Cortex of kidney (tissue), 1 donor: ENCODE measurements at places on chromosomes 7 and 10.

GRCh38 chr10:133225707-133226191 is 4.3 kb upstream of the UTF1 start:
- no peak for DNase-seq

DNA sequence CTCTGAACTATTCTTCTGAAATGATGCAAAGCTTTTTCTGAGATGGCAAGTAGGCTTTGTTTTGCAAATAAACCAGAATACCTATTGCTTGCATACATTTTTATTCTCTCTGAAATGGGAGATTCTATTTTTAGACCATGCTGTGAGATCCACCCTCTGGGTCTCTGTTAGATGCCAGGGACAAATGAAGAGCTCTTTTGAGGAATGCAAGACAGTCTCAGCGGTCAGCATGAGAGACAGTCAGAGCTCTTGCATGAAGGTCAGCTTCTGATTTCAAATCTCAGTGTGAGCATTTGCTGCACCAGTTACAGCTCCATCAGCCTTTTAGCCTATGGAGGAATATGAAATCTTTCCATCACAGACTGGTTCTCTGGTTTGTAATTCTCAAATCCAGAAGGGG is 429.9 kb upstream of the KLF6 start:
- no peak for DNase-seq

- no peak for DNase-seq
Observed at GRCh38 chr7:146636581-146636980, 520.0 kb downstream of the CNTNAP2 start.

- no peak for DNase-seq
Observed at GRCh38 chr7:80420876-80421275, 91.0 kb downstream of the GNAT3 start.

DNA sequence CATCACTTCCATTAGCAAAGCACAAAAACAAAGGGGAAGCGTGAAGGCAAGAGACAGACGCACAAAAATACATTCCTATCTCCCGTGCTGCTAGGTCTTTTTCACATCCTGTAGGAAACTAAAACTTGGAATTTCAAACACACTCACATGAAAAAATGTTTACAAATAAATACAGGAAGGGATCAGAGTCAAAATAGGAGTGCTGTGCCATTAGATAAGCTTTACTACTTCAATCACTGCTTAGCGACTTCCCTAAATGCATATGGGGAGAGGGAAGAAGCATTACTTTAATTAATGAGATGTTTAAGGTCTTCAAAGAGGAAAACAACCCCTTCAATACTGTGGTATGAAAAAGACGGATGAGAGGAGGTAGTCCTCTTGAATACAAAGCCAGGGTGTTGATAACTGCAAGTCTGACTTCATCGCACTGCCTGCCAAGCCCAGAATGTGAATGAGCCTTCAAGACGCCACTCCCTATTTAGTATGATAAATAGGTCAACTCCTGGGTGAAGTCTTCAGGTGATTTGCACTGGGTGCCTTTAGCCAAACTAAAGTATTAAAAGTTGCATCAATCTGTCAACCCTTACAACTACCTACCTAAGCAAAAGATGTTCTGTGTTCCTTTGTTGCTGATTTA is 13.9 kb downstream of the PARD3 start:
- DNase-seq = no peak

DNA sequence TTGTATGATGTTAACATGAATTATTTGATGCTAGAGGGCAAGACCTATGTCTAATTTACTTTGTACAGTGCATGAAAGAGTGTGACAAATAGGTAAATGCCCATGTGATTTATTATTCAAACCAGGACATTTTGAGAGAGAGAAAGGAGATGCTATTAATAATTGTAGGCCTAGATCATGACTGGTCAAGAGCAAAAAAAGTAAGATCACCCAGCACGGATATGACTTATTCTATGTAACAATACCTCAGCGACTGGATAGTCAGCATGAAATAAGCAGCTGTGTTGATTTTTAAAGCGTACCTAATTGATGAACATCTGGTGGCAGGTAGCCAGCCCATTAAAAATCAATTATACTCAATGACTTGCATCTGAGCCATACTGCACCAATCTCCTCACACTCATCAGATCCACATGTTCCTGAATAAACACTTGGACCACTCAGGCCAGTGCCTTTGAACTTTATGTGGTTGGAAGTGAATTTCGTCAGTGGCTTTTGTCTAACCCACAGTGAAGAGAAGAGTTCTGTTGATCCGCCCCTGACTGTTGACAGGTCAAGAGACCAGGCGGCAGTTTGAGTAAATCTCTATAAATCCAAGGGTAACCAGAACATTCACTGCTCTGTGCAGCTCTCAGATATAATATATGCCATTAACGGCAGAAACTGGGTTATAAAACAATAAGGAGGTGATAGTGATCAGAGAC is 435.3 kb downstream of the MDFIC start:
- DNase-seq = no peak

DNA sequence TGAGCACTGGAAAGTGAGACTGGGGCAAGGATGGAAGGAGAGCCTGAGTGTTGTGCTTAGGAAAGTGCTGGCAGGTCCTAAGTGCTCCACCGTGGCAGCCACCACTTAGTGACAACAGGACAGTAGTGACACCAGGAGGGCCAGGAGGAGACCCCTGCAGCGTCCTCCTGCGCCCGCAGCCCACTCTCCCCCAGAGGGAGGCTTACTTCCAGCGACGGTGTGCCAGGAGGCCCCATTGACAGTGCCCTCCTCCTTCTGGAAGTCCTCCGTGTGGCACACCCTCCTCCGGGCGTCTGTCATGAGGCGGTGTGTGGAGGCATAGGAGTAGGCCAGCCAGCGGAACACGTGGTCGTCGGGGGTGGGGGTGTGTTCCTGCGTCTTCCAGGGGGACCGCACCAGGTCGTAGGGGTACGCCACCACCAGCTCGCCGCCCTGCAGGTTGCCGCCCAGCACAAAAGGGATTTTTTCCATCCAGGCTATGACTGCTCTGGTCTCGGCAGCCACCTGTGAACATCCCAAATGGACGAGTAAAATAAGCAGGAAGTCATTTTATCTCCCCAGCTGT is 95.6 kb downstream of the GPR26 start:
- no peak for DNase-seq

DNA sequence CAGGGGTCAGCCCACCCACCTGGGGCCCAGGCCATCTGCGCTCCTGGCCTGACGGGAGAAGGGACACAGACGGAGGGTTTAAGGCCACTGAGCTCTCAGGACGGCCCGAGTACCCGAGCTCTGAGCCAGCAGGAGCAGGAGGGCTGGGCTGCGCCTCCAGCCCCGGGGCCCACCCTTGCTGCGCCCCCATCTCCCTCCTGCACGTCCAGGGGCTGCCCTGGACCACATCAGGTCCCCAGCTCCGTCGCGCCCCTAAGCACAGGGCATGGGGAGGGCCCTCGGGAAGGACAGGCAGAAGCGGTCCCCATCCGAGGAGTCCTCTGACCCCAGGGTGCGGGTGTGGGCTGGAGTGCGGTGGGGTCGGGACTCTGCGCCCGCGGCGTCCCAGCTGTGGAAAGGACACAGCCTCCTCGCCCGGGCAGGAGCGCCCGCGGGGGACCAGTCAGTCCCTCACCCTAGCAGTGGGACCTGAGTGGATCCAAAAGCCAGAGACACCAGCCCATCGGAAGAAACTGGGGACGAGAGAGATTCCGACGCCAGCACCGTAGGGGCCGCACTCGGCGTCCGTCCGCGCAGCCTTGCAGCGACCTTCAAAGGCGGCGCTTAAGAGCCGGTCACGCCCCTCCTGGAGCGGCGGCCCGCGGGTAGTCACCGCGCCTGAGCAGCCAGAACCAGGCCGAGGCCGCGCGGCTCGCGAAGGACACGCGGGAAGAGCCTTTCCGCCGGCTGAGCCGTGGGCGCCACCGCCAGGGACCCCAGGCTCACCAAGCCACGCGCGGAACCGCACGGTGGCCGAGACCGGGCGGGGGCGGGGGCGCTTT is 15.9 kb downstream of the CAMK2B start:
- DNase-seq = no peak

GRCh38 chr10:50993771-50994251 is 80.5 kb upstream of the PRKG1 start:
- DNase-seq = no peak

DNA sequence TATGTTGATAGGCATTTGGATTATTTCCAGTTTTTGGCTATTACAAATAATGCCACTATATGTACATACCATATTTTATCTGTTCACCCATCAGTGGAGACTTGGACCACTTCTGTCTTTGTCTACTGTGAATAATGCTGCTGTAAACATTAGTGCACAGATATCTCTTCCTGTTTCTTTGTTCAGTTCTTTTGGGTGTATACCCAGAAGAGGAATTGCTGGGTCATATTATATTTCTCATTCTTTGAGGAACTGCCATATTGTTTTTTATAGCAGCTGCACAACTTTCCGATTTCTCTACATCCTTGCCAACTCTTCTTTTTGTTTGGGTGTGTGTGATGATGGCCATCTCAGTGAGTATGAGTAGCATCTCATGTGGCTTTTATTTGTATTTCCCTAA is 218.0 kb downstream of the LRMDA start:
- no peak for DNase-seq

DNA sequence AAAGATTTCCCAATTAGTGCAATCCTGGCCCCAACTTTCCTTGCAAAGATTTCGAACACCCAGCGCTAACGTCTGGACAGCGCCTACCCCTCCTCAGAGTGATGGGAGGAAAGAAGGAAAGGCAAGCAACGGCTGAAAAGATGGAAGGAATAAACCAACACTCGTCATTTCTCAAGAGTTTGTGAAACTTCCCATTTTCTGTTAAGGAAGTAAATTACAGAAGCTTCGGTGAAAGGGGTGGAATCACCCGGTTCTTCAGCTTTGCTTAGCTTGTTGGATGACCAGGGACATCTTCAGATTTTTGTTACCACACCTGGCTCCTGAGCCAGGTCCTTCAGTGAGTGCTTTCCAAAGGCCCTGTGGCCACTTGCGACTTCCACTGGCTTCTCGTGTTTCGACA is 313.1 kb downstream of the SKIDA1 start:
- no peak for DNase-seq

GRCh38 chr10:86586516-86586915 is 64.9 kb upstream of the WAPL start:
- DNase-seq = no peak

DNA sequence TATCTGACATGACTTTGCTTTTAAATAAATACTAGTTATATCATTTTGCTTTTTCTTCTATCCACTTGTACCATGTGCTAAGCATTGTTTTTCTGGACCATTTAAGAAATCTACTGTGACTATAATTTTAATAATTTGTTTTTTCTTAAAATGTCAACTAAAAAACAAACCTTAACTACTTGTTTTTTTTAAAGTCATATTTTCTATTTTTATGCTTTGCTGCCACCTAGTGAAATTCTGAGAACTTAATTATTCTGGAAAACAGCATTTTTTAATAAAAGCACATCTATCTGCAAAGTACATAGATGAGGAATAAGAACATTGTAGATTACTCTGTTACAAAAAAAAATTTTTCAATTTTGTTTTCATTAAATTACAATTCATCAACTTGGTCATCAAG is 47.4 kb downstream of the ORC5 start:
- DNase-seq = no peak

GRCh38 chr7:155398944-155399343 is 59.0 kb upstream of the EN2 start:
- DNase-seq = no peak

GRCh38 chr10:116059320-116059719 is 213.7 kb downstream of the GFRA1 start:
- no peak for DNase-seq

- no peak for DNase-seq
Observed at GRCh38 chr7:12729112-12729511, 41.7 kb downstream of the ARL4A start.

- no peak for DNase-seq
Observed at GRCh38 chr7:93382362-93382761, 150.2 kb downstream of the VPS50 start.

DNA sequence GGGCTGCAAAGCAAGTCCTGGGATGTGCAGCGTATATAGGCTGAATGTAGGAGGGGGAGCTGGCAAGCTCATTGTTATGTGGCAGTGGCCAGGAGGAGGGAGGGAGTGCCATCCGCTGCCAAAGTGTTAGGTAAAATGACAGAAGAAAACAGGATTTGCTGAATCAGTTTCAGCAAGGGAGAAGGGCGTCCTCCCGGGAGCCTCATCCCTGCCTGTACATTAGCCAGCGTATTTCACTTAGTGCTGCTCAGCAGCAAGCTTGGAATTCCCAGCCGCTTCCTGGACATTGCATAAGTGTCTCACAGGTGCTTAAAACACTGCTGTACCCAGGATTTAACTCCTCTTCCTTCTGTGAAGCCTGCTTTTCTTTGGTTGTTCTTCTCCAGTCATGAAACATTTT is 2.5 kb downstream of the NIPSNAP2 start:
- DNase-seq = no peak

DNA sequence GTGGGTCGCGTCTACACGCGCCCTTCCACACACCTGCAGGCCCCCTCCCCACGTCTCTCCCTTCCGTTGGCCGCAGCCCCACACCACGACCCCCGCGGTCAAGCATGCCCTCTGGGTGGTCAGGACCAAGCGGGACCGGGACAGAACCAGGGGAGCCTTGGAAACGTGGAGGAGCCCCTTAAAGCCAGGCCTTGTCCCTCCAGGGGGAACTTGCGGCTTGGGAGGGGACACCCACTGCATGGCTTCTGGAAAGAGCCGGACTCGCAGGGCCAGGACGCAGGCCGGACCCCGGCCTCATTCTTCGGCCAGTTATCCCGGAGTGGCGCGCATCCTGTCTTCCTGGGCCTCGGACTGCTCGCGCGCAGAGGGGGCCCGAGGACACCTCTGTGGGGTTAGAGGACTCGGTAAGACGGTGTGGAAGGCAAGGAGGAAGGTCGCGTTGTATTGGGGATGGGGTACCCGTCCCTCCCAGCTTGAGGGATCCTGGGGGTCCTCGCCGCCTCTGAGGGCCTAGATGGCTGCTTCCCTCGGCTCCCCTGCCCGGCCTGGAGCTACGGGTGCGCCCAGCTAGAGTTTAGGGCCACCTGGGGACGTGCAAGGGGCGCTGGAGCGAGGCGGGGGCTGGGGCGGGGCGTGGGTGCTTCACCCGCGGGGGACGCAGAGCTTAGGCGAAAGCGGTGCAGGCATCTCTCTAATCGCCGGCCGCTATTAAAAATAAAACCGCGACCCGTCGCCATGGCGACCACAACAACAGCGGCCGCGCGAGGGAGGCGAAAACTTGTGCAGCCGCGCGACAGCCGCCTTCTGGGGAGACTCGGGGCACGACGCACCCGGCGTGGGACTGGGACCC is 1.8 kb upstream of the PDGFA start:
- no peak for DNase-seq

GRCh38 chr7:130662426-130662825 is 6.1 kb downstream of the COPG2 start:
- no peak for DNase-seq

DNA sequence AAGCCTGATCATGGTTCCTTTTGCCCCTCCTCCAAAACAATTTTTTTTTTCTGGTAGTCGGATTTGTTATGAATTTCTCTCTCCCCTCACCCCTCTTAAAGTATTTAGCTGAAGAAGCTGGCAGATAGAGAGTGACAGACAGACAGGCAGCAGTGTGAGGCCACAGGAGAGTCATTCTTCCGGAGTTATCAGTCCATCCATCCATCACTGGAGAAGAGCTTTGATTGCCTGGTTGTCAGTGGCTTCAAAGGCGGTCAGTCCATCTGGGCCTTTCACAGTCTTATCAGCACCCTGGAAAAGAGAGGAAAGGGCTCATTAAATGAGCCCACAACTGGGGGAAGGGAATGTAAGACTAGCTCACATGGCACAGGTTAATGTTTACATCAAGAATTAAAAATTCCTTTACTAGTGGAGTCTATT is 47.4 kb downstream of the MTPN start:
- no peak for DNase-seq

- no peak for DNase-seq
Observed at GRCh38 chr7:155692317-155692716, 47.9 kb downstream of the RBM33 start.
